Right cardiac atrium (tissue), 5 donors: ENCODE measurements at places on chromosomes 11 and 22. TPM values are rescaled to one million over a fixed set of nuclear protein-coding genes. Genes with fewer than 3 reads are reported as not detected.

DNA sequence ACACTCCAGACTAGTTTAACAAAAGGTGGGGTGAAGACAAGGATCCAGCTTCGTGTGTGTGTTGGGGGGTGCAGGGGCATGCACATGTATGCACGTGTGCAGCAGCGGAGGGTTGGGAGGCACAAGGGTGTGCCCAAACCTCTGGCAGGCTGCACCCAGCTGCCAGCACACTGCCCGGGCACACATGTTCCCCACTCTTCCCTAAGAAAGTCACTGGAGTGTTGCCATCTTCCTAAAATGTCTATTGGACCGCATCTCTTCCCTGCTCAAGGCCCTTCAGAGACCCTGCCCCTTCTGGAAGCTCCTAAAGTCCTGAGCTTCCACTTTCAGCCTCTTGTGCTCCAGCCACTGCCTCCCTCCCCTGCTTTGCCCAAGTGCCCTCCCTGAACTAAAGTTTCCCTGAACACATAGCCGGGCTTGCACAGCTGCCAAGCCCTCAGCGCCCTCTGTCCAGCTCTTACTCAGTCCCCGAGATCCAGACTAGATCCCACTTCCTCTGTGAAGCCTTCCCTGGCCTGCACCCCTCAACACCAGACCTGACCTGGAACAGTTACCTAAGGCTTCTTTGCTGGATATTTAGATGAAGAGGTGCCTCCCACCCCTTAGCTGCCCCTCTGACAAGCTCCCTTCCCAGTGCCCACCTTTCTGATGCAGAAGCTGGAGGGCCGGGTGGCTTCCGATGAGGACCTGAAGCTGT is 6.0 kb downstream of the CFL1 start:
- DNase-seq: no peak

OR2D2 gene
- not detected for total RNA-seq

PYGM gene
- 71.5 TPM for total RNA-seq

DNA sequence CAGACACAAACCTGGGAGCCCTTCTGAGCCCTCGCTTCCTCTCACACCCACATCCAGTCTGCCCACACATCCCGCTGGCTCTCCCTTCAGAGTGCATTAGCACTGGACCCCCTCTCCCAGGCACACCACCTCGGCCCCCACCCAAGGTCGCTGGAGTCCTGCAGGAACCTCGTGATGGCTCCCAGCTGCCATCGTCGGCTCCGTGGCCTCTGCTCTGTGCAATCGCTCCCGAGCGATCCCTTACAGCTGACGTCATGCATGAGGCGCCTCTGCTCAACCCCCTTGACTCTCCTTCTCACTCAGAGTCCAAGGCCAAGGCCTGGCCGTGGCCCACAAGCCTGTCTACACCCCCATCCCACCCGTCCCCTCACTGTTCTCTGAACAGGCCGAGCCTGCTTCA is 183.9 kb downstream of the EFCAB6 start:
- peak; percentile 86 for DNase-seq

GRCh38 chr11:69167916-69168691 is 12.4 kb downstream of the SMIM38 start:
- no peak for DNase-seq

DNA sequence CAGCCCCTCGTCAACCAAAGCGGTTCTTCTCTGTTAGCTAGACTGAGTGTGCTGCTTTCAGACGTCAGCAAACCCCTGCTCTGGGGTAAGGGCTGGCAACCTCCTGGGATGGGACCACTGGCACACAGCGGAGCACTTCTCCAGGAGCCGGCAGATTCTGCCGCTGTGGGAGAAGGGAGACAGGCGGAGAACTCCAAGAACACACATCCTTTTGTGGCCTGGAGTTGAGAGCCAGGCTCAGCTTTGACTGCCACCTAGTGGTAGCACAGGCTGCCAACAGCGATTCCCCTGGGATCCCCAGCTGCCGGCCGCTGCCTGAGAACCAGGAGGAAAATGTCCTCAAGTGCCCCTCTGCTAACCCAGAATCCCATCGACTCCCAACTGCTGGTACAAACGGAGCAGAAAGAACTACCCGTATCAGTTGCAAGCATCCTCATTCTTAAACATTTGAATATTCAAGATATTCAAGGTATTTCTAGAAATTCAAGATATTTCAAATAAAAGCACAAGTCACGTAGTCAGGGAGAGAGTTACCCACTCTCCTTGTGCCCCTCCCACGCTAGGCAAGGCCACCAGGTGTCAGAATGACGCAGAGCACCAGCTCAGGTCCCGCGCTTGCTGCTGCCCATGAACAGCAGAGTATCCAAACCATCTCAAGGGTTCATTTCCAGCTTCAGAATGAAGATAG is 4.9 kb downstream of the LTO1 start:
- DNase-seq: peak; percentile 85

DNA sequence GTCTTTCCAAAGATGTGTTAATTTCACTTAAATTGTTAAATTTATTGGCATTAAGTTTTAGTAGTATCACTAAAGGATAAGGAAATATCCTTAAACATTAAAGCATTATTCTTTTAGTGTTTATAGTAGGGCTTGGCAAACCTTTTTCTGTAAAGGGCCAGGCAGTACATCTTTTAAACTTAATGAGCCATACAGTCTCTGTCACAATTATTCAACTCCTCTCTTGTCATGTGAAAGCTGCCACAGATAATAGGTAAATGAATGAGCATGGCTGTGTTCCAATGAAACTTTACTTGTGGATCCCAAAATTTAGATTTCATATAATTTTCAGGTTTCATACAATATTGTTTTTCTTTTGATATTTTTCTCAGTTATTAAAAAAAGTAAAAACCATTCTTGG is 268.2 kb upstream of the C11orf87 start:
- no peak for DNase-seq

OR10D3 gene
- not detected for total RNA-seq

DNA sequence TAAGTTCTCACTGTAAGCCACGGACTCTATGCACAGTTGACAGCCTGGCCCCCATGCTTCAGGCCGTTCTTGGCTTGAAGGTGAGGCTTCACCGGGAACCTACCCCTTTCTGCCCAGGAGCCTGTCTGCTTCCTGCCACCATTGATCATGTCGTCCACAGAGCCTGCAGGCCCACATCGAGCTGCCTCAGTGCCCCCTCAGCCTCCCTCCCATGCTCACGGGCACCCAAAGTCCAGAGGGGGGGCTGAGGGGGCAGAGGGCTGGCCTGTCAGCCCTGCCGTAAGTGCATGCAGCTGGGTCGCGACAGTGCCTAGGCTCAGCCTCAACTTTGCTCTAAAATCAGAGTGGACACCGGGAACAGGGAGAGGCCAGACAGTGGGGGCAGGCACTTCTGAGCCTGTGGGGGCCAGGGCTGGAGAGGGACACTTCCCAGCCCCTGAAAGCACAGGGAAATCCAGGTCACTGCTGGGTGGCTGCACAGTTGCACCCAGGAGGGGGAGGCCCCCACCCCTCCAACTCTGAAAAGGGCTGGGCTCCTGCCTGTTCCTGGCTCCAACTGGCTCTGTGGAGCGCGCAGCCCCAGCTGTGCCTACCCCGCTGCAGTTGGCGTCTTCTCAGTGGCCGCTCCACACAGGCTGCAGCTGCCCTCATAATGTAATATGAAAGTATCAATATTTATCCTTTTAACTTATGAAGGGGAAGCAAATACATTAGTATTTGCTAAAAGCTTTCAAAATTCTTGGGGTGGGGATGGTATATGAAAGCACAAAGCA is 598.6 kb downstream of the DLG2 start:
- peak; percentile 32 for DNase-seq

GRCh38 chr22:22248878-22249277 is 4.3 kb downstream of the VPREB1 start:
- no peak for DNase-seq

OR4A47 gene
- total RNA-seq: not detected

DNA sequence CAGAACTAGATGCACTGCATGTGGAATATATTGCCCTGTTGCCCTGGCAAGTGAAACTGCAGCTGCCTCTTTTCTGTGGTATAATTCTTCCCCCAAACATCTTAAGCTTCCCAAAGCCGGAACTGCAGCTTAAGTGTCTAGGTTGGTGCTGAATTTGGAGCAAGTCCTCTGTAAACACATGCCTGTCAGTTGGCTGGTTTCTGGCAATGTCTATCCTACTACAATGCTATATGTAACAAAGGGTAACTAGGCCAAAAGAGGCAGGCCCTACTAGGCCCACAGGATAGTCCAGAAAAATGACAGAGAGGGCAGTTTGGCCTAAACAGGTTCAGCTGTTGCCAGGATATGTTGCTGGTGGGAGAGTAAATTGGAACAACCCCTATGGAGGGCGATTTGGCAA is 27.9 kb downstream of the ASCC2 start:
- no peak for DNase-seq

CYB5R2 gene
- total RNA-seq: 4.4 TPM

GRCh38 chr11:104899226-104899625 is 966 bp upstream of the CASP12 start:
- no peak for DNase-seq
